ENCODE measurements at places on chromosomes 4 and X. TPM values are rescaled to one million over a fixed set of nuclear protein-coding genes. Genes with fewer than 3 reads are reported as not detected.

Gene PPEF1
- total RNA-seq, result 0.59 TPM

Gene GABRQ
- total RNA-seq, result not detected

Gene VCX3B
- not detected for total RNA-seq

Gene USP46
- total RNA-seq, result 9.6 TPM

Gene ATP1B4
- total RNA-seq, result not detected

Gene AMOT
- 2.3 TPM for total RNA-seq

Gene GNRHR
- not detected for total RNA-seq

Gene GSPT2
- 5.4 TPM for total RNA-seq

Data from CD4-positive, CD25-positive, alpha-beta regulatory T cell (primary cell).